ENCODE measurements at places on chromosomes 7 and 10.

DNA sequence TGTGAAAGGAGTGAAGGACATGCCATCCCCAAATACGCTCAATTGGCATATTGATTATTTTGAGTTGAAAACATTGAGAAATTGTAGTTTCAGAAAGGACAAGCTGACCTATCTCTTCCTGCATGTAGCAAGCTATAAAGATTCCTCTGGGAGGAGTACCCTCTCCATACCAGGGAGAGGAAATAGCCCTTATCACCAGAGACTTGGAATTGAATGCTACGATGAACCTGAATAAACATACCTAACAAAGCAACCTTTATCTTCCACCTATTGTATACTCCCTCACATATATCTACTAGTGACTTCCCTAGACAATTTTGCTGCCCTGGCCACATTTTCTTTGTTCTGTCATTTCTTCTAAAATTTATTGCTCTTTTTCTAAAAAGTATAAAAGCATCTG lies 150.2 kb upstream of the EEPD1 start:
- DNase-seq, result no peak

GRCh38 chr7:155071121-155071651 lies 1.1 kb downstream of the HTR5A start:
- peak; percentile 72 for DNase-seq

- DNase-seq, result no peak
Measured at GRCh38 chr7:28979776-28980175, 21.6 kb upstream of the TRIL start.

GRCh38 chr7:24956021-24956420 lies 24.0 kb downstream of the OSBPL3 start:
- DNase-seq, result no peak

- no peak for DNase-seq
Measured at GRCh38 chr7:10707519-10707918, 266.2 kb upstream of the PHF14 start.

Data from putamen (tissue), 1 donor.